Activated T-helper 1 cell treated with anti-CD3 and anti-CD28 coated beads, Interleukin-2, amount 50 U/mL, for 16 hours (primary cell): ENCODE measurements at places on chromosomes 5 and 9.

- no peak for DNase-seq
These were observed 50.8 kb upstream of the PCSK1 start for GRCh38 chr5:96483878-96484277.

DNA sequence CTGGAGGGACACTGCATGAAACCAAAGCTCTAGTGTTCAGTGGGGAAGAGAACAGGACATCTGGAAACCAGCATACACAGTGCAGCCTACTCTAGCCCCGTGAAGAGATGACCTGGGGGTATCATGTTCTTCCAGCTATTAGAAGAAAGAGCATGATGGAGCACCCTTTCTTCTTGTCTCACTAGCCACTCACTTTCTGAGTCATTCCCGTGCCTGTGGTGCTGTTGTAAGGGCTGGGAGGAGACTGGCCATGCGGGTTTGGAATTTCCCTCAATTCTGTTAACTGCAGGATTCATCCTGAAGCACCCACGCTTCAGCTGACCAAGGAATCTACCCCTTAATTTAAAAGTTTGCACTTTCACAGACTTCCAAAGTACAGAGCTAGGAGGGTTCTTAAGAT, 137.0 kb downstream of the COL23A1 start:
- no peak for DNase-seq

GRCh38 chr5:142784401-142784955, 14.3 kb downstream of the ARHGAP26 start:
- no peak for DNase-seq

- DNase-seq, result no peak
These were observed 359.0 kb downstream of the IRX1 start for GRCh38 chr5:3954633-3955032.

DNA sequence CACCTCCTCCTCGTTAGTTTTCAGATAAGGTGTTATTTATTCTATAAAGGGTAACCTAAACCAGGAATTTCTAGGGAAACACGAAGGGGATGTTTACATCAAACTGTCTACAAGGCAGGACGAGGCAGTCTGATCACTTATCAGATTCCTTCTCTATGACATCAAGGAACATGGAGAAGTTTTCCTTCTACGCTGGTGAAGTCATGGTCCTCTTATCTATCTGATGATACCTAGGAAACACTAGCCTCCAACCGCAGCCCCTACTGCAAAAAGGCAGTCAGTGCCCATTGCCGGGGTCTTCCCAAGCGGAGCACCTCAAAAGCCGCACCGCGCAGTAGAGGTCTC, 1.5 kb downstream of the MPDZ start:
- DNase-seq, result no peak

DNA sequence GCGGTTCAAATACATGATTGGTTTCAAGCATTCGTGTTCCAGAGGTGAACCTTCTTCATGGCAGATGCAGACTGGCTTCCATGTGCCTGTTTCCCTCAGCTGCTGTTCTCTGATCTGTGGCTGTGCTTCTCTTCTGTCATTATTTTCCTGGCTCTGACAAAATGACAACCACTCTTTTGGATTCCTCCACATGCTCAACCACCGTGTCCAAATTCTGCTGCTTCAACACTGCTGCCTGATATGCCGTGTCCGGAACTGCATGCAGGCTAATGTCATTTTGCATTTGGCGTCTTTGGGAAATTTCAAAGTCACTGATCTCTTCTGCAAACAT, 368.7 kb upstream of the ZNF608 start:
- DNase-seq, result no peak
